Activated CD4-positive, CD25-positive, alpha-beta regulatory T cell treated with anti-CD3 and anti-CD28 coated beads, Interleukin-2, amount 50 U/mL, for 16 hours (primary cell): ENCODE measurements at places on chromosomes 2 and 18.

- no peak for DNase-seq
These were observed 66.4 kb downstream of the NEDD4L start for GRCh38 chr18:58110398-58110797.

GRCh38 chr2:240183875-240184590 is 43.6 kb upstream of the OTOS start:
- no peak for DNase-seq

DNA sequence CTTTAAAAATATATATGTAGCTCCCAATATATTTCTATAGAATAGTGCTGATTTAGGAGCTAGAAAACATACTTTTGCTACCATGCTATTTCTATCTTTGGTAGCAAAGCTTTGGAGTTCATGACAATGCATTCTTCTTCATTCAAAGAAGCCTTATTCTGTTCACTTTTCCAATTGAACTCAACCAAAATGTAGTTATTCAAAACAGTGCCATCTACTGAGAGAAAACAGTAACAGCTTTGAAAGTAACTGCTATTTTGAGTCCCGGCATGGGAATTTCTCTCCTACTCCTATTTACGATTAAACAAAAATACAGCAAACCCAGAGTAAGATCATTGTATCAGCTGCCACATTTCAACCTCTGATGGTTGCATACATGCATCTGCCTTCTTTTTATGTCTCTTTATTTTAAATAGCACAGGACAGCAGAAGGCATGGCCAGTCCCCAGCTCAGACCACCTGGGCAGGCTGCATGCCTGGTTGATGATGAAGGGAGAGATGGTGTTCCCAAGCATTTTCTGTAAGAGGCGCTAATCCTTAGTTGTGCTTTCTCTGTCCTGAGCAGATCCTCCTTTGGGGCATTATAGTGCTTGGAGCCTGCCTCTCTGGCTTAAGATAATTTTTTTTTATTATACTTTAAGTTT is 69.7 kb upstream of the SULT1C3 start:
- DNase-seq = no peak

DNA sequence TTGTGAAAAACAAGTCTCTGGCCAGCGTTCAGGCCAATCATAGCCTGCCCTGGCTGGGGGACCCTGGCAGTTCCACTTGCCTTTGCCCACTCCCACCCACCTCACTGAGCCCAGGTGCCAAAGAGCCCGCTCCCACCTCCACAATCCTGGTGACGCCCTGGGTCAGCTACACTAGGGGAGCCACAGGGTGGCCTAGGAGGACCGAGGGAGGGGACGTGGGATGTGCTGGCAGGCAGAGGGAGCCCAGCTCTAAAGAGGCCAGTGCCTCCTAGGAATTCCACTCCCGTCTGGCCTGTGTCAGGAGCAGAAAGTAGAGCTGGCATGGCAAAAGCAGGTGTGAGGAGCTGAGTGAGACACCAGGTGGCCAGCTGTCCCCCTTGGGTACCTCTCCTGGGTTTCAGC is 49.3 kb downstream of the TNS1 start:
- no peak for DNase-seq

DNA sequence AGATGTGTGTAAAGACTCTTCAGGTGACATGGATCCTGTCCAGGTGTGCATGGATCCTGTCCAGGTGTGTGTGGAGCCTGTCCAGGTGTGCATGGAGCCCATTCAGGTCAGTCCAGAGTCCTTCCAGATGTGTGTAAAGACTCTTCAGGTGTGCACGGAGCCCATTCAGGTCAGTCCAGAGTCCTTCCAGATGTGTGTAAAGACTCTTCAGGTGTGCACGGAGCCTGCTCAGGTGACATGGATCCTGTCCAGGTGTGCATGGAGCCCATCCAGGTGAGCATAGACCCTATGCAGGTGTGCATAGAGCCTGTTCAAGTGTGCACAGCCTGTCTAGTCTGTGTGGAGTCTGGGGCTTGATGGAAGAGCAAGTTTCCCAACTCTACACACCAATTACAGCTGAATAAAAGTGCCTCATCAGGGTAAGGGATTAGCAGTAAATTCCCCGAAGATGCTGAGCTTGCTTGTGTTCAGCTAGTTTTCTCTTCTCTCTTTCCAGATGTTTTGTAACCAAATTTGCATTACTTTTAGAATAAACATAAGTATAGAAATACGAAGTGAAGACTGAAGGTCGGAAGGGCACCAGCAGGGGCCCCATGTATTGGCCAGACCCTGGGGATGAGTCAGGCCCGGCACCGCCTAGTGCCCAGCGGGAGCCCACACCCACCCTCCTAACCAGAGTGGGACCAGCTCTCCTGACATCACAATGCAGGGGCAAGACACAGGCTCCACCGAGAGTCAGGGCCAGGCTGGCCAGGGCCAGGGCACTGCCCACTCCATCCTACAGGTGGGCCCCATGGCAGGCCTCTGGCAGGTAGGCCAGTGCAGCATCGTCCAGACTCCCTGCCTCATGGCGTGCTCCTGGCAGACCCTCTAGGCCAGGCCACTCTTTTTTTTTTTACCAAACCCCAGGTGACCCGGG is 38.6 kb upstream of the GPC1 start:
- DNase-seq = no peak

DNA sequence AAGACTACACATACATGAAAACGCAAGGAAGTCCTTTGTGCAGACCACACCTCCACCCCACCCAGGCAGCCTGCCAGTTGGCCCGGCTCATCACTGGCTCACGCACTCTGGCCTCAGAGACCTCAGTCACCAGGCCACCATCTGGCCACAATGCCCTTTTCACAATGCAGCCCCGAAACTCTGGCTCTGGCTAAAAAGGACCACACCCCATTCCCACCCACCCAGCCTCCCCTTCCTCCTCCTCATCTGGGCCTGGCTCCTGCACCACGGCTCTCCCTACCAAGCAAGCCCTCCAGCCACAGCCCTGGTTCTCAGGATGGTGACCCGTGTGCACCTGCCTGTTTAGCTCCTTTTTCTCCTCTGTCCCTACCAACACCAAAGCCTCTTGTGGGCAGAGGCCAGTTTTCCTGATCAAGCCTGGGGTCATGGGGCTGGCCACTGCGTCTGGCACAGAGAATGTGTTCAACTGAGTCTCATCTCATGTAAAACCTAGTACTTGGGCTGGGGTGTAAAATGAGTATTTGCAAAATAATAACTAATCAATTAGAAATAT is 7.4 kb downstream of the HDAC4 start:
- DNase-seq = no peak

DNA sequence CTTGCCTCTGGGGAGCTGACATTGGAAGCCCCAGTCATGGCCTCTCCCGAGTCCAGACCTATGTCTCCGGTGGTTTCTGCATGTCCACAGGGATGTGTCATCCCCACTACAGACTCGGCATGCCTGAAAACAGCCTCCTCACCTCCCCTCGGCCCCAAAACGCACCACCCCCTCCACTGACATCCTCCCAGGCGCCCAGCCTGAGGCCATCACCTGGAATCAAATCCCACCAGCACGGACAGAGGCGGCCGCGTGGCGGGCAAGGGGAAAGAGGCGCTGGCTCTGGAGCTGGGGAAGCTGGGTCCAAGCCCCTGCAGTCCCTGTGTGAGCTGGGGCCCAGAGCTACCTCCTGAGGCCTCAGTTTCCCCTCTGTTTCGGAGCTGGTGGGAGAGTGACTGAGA is 69.9 kb upstream of the SMAD7 start:
- no peak for DNase-seq

DNA sequence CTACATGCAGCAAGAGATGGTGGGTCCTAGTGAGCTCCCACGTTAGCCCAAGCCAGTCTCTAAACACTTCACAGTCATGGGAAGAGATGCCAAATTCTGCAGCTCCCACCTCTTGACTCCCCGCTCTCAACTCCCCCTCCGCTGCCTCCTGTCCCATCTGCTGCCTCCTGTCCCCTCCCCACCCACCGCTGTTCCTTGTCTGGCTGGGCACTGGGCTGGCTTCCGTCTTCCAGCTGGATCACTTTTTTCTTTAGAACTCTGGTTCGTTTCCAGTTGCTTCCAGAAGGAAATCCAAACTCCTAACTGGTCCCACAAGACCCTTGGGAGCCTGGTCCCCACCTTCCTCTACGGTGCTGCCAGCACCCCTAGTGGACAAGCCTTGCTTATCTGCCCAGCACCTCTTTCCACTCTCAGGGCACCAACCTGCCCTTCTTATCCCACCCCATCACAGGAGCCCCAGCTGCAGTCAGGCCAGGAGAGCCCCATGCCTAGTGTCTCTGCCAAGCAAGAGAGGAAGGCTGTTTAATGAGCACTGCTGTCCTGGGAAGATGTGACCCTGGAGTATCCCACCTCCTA is 12.1 kb upstream of the TWIST2 start:
- no peak for DNase-seq

- no peak for DNase-seq
These were observed 47.8 kb upstream of the FOSL2 start for GRCh38 chr2:28344756-28345373.

DNA sequence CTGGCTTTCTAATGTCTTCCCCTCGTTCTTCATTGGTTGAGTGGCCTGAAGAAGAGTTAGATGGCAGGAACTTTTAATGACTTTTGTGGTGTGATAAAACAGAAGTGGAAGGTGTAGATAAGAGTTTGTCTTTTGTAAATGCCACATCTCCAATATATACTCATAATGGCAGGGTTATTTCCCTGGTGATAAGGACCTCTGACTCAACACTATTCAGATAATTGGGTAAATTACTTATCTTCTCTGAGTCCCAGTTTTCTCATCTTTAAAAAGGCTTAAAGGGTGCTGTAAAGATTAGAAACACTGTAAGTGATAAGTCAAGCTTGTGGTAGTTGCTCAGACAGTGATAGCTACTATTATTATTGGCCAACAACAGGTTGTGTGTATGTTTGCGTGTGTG is 9.5 kb downstream of the KLHL14 start:
- DNase-seq = no peak

DNA sequence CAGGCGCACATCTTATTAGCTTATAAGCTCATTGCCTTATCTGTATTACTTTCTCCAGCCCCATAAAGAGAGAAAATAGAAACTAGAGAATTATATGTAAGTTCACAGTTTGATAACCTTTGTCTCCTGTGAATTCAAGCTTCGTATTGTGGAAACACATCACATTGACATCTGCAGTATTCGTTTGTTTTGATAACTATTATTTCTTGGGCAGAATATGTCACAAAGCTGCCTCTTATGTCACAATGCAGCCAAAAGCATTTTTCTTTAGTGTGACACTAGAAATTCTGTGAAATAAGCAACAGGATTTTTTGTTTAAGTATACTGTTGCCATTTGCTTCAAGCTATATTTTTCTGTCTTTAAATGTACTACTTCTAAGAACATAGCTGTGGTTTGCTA is 221.5 kb downstream of the DOK6 start:
- DNase-seq = no peak

- DNase-seq = no peak
These were observed 252.2 kb upstream of the SPHKAP start for GRCh38 chr2:228433721-228434120.

DNA sequence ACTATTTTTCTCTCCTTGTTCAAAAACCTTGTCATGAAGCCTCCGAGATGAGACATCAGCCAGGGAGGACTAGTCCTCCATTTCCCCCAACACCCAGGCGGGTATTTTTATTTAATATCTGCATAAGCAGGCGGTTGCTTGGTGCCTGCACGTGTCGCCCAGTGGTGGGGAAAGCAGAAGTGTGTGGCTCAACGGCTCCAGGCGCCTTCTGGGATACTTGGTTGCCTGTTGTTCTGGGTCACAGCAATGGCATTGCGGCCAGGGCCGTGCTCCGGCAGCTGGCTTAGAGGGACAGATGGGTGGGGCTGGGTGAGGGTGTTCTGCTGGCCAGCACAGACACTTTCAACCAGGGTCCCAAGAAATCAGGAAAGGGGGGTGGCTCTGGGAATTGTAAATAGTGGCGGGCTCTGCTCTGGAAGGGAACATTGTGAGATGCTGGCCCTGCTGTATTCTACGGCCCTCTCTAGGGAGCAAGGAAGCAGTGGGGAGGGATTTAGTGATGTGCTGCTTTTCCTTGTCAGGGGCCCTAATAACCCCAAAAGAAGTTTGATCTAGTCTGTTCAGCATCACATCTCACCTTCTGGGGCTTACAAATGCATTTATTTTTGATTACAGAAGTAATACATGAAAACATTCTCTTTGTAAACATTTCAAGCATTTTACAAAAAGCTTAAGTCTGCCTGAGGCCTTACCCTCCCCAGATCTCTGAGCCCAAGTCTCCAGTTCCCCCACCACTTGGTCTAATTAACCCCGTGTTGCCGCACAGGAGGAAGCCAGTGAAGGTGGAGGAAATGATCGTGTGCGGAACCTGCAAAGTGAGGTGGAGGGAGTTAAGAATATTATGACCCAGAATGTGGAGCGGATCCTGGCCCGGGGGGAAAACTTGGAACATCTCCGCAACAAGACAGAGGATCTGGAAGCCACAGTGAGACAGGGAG is 1.1 kb downstream of the VAMP8 start:
- no peak for DNase-seq

DNA sequence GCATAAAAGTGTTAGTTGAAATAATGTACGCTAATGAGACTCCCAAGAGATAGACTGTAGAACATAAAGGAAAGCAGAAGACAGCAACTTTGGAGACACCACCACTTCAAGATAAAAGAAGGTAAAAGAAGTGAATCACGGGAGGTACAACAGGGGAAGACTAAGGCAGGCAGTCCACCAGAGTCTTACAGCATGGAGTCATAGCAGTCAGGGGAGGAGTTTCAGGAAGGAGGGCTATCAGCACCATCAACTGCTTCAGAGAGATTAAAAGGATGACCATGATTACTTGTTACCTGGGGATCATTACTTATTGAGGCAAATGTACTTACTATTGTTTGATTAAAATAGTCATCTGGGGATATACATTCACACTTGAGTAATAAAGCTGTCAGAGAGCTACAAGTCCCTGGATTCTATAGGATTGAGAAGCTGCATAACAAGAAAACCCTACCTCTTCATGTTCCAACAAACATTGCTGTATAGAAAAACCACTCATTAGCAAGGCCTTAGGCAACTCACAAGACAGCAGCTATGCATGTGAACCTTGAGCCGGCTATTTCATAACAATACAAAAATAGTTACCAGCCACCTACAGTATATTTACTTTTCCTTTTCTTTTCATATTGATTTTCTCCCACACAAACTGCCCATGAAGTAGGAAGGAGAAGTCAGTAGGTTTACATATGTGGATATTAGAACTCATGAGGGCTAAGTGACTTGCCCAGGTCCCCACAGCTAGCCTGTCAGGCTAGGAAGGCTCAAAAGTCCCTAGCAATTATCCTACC is 101.7 kb downstream of the PDE11A start:
- no peak for DNase-seq

- no peak for DNase-seq
These were observed 4.9 kb upstream of the STK11IP start for GRCh38 chr2:219592736-219593135.

DNA sequence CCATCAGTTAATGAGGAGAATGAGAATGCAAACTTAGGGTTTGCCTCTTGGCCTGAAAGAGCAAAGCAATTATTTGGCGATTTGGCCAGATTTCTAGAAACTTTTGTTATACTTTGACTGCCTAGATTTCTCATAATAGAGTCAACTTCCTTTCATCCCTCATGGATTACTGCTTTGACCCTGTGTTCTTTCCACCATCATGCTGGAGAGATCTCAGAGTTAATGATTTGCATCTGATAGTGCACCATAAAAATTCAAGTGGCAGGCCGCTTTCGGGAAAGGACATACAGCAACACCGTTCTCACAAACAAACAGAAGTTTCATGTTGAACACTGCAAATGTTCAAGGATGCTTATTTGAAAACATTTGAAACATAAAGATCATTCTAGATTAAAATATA is 143.7 kb upstream of the ZFP36L2 start:
- no peak for DNase-seq

GRCh38 chr18:47876813-47877212 is 53.6 kb downstream of the SMAD2 start:
- no peak for DNase-seq

GRCh38 chr2:131040661-131041401 is 52.4 kb downstream of the FAM168B start:
- no peak for DNase-seq

GRCh38 chr2:98896944-98897343 is 39.1 kb downstream of the CRACDL start:
- DNase-seq = no peak
